Hypothalamus (tissue), 51 donors: ENCODE measurements at places on chromosomes 16 and 17.

DNA sequence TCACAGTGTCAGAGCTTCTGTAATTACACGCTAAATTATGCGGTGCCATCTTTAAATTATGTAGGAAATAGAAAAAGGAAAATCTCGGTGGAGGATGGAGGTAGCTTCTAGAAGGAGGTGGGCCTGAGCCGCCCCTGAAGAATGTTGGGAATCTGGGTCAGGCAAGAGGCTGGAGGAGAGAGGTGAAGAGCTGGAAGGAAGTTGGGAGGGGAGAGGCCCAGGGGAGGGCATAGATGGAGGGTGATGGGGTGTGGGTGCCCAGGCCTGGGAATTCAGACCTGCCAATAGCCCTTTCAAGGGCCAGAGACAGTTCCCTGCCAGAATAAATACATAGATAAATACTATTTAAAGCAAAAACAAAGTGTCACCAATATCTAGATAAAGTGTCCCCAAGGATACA is 415.0 kb upstream of the HSBP1 start:
- DNase-seq, result no peak

DNA sequence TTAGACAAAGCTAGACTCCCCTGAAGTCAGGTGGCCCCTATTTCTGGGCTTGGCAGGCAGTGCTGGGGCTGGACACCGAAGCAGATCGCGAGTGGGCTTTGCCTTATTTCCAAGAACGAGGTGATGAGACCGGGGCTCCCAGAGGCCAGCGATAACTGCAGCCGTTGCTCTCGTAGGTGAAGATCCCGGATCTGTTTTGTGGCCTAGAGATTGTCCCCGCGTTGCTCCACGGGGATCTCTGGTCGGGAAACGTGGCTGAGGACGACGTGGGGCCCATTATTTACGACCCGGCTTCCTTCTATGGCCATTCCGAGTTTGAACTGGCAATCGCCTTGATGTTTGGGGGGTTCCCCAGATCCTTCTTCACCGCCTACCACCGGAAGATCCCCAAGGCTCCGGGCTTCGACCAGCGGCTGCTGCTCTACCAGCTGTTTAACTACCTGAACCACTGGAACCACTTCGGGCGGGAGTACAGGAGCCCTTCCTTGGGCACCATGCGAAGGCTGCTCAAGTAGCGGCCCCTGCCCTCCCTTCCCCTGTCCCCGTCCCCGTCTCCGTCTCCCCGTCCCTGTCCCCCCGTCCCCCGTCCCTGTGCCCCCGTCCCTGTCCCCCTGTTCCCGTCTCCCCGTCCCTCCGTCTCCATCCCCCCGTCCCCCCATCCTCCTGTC is 1.5 kb upstream of the TBCD start:
- no peak for DNase-seq

- DNase-seq, result no peak
Measured at GRCh38 chr17:10458701-10459100, 10.7 kb downstream of the MYH4 start.

GRCh38 chr17:18144855-18145254 is 36.3 kb downstream of the MYO15A start:
- no peak for DNase-seq

DNA sequence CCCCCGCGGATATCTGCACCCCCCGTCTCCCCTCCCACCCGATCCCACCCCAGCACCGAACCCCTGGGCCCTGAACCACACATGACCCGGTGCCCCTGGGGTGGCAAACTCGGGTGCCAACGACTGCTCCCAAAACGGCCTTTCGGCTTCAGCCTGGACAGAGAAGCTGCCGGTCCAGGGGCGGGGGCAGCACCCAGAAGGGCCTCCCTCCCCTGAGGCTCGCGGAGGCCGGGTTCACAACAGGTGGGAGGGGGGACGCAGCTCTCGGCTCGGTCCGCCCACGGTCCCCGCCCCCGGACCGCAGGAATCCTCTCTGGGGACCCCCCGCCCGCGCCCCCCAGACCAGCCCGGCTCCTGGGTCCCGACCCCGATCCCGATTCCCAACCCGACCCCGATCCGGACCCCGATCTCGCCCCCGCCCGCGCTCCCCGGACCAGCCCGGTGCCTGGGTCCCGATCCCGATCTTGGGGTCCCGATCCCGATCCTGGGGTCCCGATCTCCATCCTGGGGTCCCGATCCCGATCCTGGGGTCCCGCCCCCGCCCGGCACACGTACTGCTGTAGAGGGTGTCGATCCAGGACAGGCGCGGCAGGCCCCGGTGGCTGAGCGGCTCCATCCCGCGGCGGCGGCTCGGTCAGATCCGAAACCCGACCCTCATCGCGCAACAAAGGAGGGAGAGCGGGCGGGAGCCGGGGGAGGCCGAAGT is 516 bp downstream of the ABR start:
- DNase-seq, result no peak

DNA sequence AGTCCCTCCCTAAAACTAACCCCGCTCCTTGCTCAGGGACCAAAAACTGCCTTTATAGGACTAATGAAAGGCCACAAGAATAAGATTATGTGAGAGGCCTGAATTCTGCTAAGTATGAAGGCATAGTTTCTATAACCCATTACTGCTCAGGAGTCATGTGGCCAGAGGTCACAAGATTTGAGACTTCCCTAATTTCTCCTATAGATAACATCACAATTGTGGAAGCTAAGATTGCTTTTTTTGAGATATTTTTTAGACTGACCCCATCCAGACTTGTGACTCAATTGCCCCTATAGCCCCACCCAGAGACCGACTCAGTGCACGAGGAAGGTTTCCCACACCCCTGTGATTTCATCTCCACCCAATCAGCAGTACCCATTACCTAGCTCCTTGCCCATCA is 504.1 kb upstream of the GOT2 start:
- DNase-seq, result no peak

DNA sequence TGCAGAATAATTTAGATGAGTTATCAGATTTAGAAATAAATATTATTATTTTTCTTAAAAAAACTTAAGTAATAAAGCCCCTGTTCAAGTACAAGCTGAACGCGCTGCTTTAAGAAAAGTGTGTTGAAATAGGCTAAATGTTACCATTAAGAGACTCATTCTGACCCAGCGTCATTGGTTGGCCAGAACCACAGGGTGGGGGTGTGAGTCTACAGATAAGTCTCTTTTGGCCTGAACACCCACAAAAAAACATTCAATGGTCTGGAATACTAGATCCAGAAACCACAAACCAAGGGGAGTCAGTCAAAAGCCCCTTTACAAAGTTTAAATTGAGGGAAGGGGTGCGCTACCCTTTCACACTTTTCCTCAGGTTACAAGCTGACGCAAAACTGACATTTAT is 776.1 kb downstream of the KCNJ2 start:
- DNase-seq, result no peak

DNA sequence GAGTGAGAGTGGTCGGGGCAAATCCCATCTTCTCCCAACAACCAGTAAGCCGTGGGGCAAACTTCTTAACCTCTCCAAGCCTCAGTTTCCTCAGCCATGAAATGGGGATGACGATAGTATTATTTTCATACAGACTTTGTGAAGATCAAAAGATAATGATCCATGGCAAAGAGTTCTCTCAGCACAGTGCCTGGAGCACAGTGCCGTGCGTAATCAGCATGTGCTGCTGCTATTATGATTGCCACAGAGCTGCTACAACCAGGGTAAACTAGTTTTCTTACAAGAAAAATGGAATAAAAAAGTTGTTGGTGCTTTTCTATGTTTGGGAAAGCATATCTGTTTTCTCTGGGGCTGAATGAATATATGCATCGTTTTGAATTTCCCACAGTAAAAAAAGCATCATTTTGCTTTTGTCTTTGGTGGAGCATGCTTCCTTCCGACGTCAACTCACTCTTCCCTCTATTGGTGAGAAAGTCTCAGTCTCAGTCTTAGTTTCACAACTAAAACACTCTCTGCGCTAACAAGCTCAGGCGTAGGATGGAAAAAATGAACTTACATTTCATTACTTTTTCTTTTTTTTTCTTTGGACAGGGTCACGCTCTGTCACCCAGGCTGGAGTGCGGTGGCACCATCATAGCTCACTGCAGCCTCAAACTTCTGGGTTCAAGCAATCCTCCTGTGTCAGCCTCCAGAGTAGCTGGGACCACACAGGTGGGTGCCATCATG is 37.2 kb downstream of the CDK5R1 start:
- no peak for DNase-seq

- no peak for DNase-seq
Measured at GRCh38 chr17:8161289-8162232, 1.2 kb downstream of the VAMP2 start.

DNA sequence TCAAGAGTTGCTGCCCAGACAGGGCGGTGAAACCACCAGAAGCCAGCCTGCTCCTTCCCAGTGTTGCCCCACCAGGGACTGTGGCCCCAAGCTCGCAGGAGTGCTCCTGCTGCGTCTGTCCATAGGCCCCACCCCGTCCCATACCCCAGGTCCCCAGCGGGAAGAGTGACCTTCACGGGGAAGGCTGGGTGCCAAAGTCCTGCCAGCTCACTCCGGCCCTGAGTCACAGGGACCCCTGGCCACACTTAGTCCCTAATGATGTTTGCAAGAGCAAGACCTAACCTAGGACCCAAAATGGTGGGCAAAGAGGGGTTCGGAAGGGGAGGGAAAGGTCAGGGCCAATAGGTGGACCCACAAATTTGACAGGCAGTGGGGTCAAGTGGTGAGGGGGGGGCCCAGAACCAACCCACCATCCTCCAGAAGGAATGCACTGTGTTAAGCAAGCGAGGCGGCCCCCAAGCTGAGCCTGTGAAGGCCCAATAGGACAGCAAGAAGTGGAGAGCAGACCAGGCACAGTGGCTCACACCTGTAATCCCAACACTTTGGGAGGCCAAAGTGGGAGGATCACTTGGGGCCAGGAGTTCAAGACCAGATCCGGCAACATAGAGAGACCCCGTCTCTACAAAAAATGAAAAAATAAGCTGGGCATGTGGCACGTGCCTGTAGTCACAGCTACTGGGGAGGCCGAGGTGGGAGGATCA is 3.3 kb downstream of the DOK4 start:
- DNase-seq, result no peak

DNA sequence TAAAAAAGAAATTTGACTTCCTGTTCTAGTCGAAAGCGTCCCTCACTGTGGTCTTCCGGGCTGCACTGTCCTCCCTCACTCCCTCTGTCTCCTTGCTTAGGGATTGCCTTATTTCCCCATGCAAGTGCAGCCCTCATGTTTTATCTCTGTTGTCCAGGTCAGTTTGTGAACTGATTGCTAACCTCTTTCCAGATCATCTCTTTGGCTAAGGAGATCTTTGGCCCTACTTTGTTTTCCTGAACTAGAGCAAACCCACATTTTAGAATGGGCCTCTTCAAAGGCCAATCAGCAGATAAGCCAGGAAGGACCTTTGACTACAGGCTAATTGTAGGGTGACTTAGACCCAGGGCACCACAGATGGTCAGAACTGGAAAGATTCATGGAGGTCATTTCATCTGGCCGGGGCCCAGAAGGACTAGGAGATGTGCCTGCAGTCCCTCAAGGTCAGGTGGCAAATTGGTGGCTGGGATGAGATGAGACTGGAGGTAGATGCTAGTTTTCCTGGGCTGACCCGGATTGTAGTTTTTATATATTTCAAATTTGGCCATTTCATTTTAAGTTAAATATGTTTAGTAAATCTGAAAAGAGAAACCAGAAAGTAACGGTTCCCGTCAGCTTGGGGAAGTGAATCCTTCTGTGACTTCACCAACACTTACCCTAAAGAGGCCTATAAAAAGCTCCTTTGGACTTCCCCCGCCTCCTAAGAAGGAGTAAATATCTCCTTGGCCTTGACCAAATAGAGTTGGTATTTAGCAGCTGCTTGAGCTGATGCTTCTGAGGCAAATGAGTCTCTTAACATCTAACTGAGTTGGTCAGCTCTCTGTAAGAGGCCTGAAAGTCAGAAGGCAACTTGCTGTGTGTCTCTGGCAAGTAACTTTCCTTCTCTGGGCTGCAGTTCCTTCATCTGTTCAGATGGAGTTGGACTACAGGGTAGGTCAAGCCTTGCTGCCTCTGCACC is 6.2 kb upstream of the SLC25A19 start:
- no peak for DNase-seq

DNA sequence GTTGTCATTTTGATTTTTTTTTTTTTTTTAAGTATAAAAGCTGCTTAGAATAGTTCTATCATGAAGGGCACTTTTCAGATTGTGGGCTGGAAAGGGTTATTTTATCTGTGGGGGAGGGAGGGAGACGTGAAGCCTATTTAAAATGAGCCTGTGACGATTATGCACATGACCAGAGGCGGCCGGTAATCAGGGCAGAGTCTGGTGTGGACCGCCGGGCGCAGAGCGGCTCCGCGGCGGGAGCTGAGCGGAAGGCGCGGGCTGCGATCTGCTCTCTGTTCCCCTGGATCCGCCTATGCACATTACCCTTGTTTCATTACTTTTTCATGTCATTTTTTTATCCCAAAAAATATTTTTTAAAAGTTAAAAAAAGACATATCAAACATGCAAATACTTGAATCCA is 23.5 kb downstream of the TMC6 start:
- DNase-seq, result no peak

- peak; percentile 25 for DNase-seq
Measured at GRCh38 chr16:73956587-73957494, 339.8 kb upstream of the PSMD7 start.

- DNase-seq, result no peak
Measured at GRCh38 chr17:72970246-72970645, 122.2 kb downstream of the SLC39A11 start.

- no peak for DNase-seq
Measured at GRCh38 chr17:34300652-34301370, 15.3 kb downstream of the CCL11 start.

DNA sequence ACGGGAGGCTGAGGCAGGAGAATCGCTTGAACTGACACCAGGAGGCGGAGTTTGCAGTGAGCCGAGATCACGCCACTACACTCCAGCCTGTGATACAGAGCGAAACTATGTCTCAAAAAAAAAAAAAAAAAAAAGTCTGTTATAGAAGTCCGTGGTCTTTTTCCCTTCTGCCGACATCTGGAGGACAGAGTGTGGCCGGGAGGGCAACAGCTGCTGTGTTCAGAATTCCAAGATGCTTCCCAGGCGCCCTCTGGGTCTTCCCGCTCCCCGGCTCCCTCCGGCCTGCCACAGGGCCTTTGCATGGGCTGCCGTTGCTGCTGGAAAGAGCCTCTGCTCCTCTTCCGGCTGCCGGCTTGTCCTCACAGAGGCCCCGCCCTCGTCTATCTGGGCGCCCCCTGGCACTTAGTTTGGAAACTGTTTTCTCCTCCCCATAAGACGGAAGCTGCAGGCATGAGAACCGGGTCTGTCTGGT is 2.4 kb upstream of the CACNA1H start:
- no peak for DNase-seq

GRCh38 chr17:64499805-64500486 is 3.1 kb upstream of the POLG2 start:
- no peak for DNase-seq

- DNase-seq, result no peak
Measured at GRCh38 chr16:74261068-74261467, 35.5 kb upstream of the PSMD7 start.

GRCh38 chr17:9403257-9403656 is 172.4 kb downstream of the STX8 start:
- DNase-seq, result no peak

GRCh38 chr16:8355675-8356074 is 234.6 kb downstream of the TMEM114 start:
- DNase-seq, result no peak

- DNase-seq, result no peak
Measured at GRCh38 chr16:49709057-49709456, 146.9 kb downstream of the ZNF423 start.

- no peak for DNase-seq
Measured at GRCh38 chr17:42691021-42691545, 8.8 kb downstream of the CNTNAP1 start.

- no peak for DNase-seq
Measured at GRCh38 chr16:706189-707061, 824 bp upstream of the FBXL16 start.
